ENCODE measurements at places on chromosomes 11 and 22.
A peak's percentile ranks its signal among the peaks of the same experiment; 100 is the strongest.

DNA sequence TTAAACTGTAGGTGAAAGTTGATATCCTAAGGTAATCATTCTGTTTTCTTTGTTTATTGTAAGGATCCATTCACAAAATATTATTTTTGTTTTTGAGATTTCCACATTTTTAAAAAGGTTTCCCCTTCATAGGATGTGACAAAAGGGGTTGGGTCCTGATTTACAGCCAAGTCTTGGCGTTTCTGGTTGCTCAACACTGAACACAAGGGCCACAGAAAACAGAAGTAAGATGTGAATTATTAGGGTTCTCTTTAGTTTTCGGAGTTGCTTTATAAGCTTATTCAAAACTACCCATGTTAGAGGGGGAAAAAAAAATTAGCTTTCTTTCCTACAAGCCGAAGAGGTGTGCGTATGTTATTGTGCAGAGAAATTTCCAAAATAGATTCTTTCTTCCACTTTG lies 30.0 kb upstream of the FLI1 start:
- DNase-seq: no peak

DNA sequence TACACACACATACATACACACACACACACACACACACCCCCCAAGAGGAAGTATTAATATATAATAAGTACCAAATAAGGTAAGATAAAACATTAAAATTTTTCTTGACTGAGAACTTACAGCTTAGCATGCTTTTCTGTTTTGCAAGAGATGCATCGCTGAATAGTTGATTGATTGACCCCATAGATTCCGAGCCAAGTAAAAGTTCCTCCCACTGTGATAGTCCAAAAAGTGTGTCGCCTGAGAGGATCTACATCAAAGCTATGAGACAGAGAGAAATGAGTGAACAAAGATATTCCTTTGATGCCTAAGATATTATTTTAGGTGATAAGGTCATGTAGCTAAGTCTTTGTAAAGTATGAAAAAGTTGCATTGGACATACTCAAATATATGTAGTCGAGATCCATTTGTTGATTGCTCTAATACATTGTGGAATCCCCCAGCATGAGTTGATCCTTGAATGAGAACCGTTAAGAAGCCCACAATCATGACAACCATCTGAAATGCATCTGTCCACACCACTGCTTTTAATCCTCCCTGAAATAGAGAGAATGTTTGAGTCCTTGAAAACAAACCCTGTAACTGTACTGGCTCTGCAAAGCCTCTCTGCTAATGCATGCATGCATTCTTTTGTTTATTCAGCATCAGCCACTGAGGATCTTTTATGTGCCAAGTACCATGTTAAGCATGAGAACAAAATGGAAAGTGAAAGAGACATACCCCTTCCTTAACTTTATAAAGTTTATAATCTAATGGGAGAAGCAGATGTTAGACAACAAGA lies 18.3 kb downstream of the SLC5A12 start:
- no peak for DNase-seq

DNA sequence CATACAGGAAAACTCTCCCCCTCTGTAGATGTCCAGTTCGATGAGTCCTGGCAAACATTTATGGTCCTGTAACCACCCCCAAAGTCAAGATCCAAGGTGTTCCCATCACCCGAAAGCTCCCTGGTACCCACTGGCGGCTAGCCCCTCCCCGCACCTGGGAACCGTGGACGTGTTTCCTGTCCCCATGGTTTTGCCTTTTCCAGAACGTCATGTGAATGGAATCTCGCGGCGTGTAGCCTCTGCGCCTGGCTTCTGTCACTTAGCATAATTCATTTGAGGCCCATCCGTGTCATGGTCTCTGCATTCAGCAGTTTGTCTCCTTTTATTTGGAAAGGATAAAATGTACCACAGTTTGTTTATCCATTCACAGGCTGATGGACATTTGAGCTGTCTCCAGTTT lies 106.3 kb downstream of the KCNQ1 start:
- no peak for DNase-seq

GRCh38 chr11:44754876-44755555 lies 28.3 kb downstream of the TSPAN18 start:
- no peak for DNase-seq

GRCh38 chr11:29272019-29272654 lies 744.7 kb downstream of the KCNA4 start:
- DNase-seq: no peak

DNA sequence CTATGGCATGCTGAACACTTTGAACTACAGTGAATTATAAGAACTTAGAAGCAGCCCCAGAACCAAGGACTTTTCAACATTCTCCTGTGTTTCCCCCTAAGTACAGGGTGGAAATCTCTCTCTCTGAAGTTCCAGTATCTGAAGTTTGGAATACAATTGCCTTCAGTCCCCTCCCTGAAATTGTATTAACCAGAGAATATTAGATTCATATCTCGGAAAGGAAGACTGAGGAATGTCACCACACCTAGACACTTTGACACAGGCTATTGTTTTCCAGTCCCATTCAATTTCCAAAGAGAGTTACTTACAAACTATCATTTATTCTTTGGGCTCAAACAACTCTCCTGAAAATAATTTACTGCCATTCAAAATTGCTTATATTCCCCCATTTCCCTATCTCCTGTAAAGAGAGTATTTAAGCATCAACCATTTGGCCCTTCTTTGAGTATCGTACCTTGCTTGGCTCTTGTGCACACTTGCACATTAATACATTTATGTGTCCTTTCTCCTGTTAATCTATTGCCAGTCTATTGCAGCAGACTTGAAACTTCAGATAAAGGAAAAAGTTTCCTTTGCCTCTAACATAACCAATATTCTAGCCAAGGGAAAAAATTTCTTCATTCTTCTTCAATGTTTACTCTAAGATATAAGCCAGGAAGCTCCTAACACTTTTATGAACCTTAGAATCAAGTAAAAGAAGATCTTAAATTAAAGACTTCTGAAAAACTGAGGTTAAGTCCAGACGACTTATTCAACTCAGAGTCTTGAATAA lies 402.4 kb upstream of the DDI1 start:
- no peak for DNase-seq

- no peak for DNase-seq
Observed at GRCh38 chr22:35542157-35542938, 1.7 kb downstream of the RASD2 start.

DNA sequence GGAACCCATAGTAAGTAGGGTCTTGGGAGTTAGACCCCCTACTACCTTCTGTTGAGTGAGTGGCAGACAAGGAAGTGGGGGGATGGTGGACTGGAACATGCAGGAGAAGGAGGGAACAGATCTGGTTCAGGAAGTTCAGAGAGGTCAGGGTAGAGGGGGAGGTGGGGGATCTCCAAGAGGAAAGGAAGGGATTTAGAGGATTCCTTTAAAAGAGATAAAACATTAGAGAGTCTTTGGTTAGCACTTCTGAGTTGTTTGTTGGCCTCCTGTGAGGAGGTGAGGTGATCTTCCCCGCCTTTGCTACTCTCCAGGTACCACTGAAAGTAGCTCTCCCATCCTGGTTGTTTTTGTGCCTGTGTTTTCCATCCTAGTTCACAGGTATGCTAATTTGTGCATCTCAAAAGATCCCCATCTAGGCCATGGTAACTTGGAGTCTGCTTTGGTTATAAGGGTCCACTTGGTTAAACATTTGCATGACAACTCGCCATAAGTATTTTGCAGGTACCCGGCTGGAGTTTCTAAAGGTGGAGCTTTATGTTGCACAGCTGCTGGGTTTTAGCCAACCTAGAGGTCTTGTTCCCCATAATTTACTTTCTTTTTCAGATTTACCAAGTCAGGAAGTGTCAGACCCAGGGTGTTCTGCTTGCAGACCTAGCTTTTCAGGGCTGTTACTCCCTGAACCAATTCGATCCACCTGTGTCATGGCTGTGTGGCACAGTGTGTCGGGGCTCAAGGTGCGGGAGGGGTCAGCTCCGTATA lies 79.3 kb upstream of the SORL1 start:
- DNase-seq: peak; percentile 68

DNA sequence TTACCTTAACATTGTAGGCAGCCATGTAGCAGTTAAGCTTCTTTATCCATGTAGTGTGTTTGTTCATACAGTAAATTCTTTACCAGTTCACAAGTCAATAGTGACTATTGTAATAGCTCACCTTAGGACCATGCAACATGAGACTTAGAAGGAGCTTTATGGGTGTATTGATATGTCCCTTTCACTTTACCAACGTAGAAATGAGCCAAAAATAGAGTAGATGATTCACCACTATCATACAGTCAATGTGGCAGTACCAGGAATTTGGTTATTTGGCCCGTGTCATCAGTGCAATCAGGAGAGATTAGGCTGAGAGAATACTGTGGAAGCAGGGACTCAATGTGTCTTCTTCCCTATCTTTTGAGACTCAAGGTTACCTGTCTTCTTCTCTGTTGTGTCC lies 4.7 kb downstream of the ZDHHC13 start:
- no peak for DNase-seq

GRCh38 chr22:43128116-43128515 lies 15.1 kb downstream of the MCAT start:
- no peak for DNase-seq

DNA sequence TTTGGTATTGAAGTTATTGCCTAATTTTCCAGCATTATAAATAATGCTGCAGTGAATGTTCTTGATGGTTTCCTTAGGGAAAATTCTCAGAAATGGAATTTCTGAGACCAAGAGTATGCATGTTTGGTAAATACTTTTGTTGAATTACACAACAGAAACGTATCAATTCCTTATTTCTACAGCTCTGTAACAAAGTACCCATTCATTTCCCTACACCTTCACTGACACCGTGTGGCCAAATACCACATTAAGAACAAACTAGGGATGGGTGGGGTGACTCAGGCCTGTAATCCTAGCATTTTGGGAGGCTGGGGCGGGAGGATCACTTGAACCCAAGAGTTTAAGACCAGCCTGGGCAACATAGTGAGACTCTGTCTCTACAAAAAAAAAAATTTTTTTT lies 21.8 kb downstream of the MCAM start:
- no peak for DNase-seq

DNA sequence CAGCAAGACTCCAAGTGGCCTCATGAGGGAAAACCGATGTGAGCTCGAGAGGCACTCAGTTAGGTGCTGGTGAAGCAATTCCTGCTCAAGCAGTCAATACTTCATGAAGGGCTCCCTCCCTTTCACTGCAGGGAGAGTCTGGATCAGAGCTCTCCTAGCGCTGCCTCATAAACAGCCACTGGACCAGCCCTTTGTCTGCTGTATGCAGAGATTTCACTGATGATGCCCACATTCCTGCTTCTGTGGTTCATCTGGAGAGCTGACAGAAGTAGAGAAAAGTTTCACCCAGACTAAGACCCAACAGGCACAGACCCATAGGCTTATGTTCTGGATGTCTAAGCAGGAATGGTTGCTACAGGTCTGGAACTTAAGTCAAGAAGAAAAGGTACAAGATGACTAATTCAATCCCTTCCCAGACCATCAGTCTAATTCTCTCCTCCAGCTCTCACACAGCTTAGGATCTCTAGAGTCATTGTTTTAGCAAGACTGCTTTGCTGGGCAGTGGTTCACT lies 4.0 kb downstream of the UCP2 start:
- no peak for DNase-seq

DNA sequence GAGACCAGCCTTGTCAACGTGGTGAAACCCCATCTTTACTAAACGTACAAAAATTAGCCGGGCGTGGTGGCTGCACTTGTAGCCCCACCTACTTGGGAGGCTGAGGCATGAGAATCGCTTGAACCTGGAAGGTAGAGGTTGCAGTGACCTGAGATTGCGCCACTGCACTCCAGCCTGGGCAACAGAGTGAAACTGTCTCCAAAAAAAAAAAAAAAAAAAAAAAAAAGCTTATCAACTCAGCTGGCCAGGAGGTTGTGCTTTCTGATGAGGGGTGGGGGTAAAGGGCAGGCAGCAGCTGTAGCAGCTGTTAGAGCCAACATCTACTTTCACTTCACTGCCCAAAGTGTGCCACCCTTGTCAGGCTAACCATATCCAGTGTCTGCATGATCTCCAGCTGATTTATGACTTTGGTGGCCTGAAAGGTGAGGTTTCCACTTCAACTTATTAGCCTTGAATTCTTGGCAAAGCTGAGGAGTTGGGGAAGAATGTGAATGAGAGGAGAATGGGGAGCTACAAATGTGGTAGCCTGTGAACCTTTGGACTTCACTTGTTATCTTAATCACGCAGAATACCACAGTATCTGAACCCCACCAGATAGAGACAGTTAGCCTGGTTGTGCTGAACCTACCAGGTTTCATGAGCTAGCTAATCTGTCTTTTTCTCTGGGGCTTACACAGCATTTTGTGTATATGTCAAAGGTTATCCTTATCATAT lies 19.6 kb downstream of the RNF121 start:
- DNase-seq: no peak

DNA sequence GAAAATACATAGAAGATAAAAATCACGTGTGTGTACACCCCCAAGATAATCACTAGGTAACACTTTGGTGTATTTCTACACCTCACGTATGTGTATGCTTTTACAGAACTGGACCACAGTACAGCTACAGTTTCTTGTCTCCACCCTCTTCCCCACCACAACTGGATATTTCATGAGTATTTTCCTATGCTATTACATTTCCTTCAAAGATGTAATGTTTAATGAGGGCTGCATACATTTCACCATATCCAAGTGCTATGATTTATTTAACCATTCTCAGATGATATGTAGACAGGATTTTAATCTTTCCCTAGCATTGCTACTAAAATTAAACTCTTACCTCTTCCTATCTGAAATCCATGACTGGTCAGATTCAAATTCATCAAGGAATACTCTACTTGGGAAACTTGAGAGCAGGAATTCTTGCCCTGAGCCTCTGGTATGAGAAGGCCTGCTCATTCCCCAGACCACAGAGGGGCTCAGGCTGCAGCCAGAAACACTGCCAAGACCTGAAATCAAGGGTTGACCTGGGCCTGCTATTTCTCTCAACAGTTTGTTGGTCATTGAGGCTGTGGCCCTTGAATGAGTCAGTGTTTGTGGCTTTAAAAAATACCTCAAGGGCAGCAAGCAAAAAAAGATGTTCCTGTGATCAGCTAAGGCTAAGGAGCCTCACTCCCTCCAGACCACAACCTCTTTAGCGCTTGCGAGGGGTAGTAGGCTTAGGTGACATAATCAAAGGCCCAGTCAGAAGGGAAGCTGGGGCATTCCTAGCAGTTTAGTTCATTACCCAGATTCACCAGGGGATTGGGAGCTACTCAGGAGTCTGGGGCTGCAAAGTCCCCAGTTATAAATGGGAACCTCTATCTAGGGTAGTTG lies 55.5 kb downstream of the ABTB2 start:
- peak; percentile 25 for DNase-seq

GRCh38 chr11:13800901-13801300 lies 132.4 kb downstream of the FAR1 start:
- DNase-seq: no peak

GRCh38 chr11:129739339-129739738 lies 76.3 kb upstream of the TMEM45B start:
- DNase-seq: no peak

GRCh38 chr22:48156603-48157355 lies 1394.3 kb downstream of the TBC1D22A start:
- no peak for DNase-seq

Measured in GM06990 (cell line).